Esophagus squamous epithelium (tissue), 5 donors: ENCODE measurements at places on chromosomes 3 and 15. TPM values are rescaled to one million over a fixed set of nuclear protein-coding genes. Genes with fewer than 3 reads are reported as not detected.

- DNase-seq: no peak
Observed at GRCh38 chr15:63449731-63450130, 54.7 kb upstream of the USP3 start.

DNA sequence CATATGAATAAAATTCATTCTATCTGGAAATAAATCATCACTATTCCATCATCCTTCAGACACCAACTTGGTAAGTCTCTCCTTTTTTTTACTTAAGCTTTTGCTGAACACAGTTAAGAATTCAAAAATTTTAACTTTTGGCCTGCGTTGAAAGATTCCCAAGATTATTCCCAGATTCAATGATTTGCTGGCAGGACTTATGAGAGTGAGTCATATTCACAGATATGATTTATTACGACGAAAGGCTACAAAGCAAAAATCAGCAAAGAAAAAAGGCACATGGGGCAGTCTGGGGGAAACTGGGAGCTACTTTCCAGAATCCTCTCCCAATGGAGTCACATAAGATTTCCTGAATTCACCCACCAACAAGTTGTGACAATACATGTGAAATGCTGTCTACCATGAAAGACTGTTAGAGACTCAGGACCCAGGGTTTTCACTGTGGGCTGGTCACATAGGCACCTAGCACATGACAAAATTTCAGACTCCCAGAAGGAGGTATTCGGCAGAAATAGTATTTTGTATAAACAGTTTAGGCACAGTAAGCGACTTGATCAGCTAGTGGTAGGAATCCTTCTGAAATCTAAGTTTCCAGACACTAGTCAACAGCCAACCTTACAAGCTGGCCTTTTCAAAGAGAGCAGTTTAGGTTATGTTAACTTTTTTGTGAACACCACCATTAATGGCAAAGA, 82.1 kb downstream of the DLG1 start:
- DNase-seq: no peak

GRCh38 chr15:31480356-31481025, 153.9 kb downstream of the KLF13 start:
- no peak for DNase-seq

DNA sequence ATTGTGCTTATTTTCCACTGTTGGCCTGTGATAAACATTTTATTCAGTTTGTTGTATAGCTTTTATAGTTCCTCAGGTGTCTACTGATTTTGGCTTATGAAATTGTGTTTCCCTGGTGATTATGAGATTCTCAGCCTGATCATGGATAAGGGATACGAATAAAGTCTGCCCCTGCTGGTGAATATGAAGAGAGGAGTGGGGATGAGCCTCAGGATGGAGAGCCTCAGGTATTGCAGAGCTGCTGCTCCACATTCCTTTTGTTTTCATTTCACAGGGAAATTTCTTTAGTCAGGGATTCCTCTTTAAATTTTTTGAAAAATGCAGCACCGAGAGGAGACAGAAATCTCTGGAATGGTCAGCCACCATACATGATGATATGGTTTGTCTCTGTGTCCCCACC, 14.7 kb upstream of the RAB6B start:
- DNase-seq: no peak

DNA sequence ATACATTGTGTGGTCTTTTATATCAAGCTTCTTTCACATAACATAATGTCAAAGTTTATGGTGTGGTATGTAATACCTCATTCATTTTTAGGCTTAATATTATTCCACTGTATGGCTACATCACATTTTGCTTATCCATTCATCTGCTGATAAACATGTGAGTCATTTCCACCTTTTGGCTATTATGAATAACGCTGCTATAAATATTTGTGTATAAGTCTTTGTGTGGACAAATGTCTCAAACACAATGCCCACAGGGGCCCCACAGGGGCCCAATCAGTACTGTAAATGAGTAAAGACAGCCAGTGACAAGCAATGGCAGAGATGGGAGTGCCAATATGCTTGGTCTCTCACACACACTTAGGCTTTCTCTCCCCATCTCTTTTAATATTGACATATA, 54.2 kb downstream of the PIK3R4 start:
- DNase-seq: no peak

DNA sequence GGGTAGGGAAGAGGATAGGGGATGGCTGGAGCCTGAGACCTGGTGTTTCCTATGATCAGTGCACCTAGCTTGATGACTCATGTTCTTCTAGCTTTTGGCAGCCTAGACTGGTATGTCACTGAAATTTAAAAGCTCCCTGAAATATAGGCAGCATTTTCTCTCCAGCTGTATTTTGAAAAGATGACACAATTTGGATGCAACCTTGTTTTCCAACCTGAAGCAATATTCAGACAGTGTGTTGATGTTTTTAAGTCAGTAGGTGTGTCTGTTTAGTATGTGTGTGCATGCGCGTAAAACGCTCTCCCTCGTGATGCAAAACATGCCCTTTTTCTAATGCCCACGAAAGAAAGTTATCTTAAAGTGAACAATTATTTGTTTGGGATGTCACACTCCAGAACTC, 58.5 kb downstream of the RPL22L1 start:
- no peak for DNase-seq

- no peak for DNase-seq
Observed at GRCh38 chr15:37416103-37416502, 315.8 kb upstream of the MEIS2 start.

- DNase-seq: no peak
Observed at GRCh38 chr3:69504232-69504631, 118.3 kb upstream of the FRMD4B start.

- no peak for DNase-seq
Observed at GRCh38 chr3:42387802-42388651, 22.4 kb downstream of the LYZL4 start.

- no peak for DNase-seq
Observed at GRCh38 chr3:122215592-122216298, 32.3 kb downstream of the CASR start.

DNA sequence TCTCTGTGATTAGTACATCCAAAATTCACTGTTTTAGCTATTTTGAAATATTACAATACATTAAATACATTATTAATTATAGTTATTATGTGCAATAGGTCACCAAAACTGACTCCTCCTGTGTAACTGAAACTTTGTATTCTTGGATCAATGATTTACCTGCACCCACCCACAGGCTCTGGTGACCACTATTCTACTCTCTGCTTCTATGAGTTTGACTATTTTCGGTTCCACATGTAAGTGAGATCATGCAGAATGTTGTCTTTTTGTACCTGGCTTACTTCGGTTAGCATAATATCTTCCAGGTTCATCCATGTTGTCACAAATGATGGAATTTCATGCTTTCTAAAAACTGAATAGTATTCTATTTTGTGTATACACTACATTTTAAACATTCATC, 43.8 kb downstream of the SLC2A2 start:
- no peak for DNase-seq

- no peak for DNase-seq
Observed at GRCh38 chr15:64944961-64945360, 33.3 kb downstream of the ANKDD1A start.

DNA sequence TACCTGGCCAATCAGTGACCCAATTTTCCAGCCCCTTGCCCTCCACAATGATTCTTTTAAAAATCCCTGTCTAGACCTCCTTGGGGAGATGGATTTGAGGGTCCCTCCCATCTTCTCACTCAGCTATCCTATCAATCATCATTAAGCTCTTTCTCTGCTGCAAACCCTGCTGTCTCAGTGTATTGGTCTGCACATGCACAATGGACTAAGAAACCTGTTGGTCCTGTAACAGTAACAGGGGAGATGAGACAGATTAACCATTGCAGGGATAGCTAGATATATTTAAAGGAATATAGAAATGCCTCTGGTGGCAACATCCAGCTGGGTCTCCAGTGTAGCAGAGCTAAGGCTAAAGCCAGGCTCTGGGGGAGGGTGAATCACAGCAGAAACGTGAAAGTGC, 74.6 kb upstream of the CHRNA7 start:
- DNase-seq: no peak

GRCh38 chr3:37310666-37311050, 136.3 kb upstream of the LRRFIP2 start:
- no peak for DNase-seq

- no peak for DNase-seq
Observed at GRCh38 chr3:193865339-193865738, 270.6 kb upstream of the HES1 start.

GRCh38 chr3:10583798-10584708, 78.7 kb upstream of the ATP2B2 start:
- DNase-seq: no peak

DNA sequence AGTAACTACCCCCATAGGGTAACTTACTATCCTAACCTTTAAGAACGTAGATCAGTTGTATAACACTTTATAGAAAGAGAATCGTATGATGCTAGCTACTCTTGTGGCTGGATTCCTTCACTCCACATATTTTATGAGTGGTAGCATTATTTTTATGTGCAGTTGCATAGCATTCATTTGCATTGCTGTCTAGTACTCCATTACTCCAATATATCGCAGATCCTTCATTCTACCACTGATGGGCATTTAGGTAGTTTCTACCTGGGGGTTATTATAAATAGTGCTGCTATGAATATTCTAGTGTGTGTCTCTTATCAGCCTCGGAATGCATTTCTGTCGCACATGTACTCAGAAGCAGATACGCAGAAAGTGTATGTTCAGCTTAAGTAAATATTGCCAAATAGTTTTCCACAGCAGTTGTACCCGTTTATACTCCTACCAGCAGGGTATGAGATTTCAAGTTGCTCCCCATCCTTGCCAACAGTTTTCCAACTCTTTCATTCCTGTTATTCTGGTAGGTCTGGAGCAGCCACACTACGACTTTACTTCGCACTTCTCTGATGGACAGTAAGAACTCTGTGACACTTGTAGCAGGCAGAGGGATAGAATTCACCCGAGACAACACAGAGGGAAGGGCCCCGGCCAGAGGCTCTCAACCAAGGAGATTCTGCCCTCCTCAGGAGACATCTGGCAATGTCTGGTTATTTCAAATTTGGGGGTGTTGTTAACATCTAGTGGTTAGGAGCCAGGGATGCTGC, 9.8 kb upstream of the VGLL4 start:
- DNase-seq: no peak

GRCh38 chr3:57029924-57030323, 30.5 kb upstream of the SPATA12 start:
- DNase-seq: no peak

GRCh38 chr3:57966829-57967228, 41.4 kb upstream of the FLNB start:
- DNase-seq: no peak

- DNase-seq: no peak
Observed at GRCh38 chr15:31398677-31399301, 72.2 kb downstream of the KLF13 start.

DNA sequence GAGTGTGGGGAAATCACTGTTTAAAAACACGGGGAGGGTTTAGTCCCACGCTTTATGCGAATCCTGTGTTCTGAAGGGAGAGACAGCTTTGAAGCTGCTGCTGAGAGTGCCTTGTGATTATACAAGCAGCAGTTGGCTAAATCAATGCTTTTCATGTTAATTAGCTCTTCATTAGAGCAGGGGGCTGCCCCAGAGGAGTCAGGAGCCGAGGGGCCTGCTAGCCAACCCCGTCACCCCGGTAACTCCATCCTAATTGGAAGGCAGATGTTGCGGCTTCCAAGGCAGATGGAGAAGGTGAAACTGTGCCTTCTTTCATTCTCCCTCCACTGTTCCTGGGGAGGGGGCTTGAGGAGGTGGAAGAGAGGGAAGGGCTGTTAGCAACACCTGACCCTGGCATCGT, 92.4 kb upstream of the ANKRD34C start:
- DNase-seq: no peak

DNA sequence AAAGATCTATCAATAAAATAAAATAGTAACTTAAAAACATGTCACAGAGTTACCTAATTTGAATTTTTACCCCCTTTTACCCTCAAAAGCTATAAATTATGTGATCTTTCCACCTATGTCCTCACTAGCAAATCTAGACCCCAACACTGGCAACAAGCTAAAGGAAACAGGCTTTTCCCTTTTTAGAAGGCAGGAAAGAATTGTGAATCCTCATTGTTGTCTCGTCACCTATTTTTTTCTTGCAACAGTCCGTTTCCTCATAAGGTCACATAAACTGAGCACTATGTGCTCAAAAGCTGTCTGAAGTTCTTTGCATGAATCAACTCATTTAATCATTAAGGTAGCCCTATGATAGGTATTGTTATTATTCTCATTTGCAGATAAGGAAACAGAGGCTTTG, 34.6 kb upstream of the DAZL start:
- DNase-seq: no peak

GRCh38 chr3:47685037-47685436, 96.7 kb downstream of the SMARCC1 start:
- DNase-seq: no peak

- DNase-seq: no peak
Observed at GRCh38 chr3:36295296-36295695, 85.0 kb upstream of the STAC start.

CCNDBP1 gene
- total RNA-seq: 36.5 TPM

SLC6A11 gene
- 7.6 TPM for total RNA-seq

DUOXA1 gene
- 104 TPM for total RNA-seq

ADIPOQ gene
- not detected for total RNA-seq

IMPG2 gene
- 0.09 TPM for total RNA-seq

SETD5 gene
- total RNA-seq: 66.3 TPM

ACP3 gene
- total RNA-seq: 41.9 TPM

TEX55 gene
- total RNA-seq: not detected

ARHGEF26 gene
- total RNA-seq: 11.1 TPM

RLBP1 gene
- total RNA-seq: not detected

TERC gene
- total RNA-seq: 147 TPM

GOLGA8M gene
- total RNA-seq: not detected

NR1D2 gene
- total RNA-seq: 10.8 TPM

MAP3K13 gene
- 21.9 TPM for total RNA-seq

DHX36 gene
- 50.7 TPM for total RNA-seq

HIGD1A gene
- 187 TPM for total RNA-seq

ST8SIA2 gene
- total RNA-seq: not detected

SCG3 gene
- not detected for total RNA-seq

FBLN2 gene
- 122 TPM for total RNA-seq

VGLL3 gene
- total RNA-seq: 0.30 TPM
